ENCODE measurements at places on chromosomes 13 and 19.

GRCh38 chr19:30541575-30541974, 169.4 kb downstream of the ZNF536 start:
- no peak for DNase-seq

DNA sequence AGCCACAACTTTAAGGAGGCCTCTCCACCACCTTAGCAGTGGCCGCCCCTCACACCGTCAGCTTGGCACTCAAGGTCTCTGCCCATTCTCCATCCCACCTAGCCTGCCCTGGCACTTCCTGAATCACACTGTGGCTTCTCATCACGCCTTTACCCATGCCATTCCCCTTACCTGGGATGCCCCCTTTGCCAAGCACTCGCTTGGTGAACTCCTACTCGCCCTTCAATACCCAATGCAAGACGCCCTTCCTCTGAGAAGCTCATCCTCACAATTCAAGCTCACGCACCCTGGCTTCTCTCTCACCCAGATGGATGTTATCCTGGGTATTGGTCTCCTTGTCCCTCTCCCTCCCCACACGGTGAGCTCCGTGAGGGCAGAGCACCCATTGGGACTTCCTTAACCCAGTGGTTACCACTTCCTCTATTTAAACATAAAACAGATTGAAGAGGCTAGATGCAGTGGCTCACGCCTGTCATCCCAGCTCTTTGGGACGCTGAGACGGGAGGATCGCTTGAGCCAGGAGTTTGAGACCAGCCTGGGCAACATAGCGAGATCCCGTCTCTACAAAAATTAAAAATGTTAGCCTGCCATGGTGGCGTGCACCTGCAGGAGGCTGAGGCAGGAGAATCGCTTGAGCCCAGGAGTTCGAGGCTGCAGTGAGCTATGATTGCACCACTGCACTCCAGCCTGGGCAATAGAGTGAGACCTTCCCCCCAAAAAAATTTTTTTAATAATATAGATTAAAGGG, 12.6 kb upstream of the SHD start:
- DNase-seq: no peak

- no peak for DNase-seq
Observed at GRCh38 chr19:18503337-18503970, 18.4 kb downstream of the ELL start.

DNA sequence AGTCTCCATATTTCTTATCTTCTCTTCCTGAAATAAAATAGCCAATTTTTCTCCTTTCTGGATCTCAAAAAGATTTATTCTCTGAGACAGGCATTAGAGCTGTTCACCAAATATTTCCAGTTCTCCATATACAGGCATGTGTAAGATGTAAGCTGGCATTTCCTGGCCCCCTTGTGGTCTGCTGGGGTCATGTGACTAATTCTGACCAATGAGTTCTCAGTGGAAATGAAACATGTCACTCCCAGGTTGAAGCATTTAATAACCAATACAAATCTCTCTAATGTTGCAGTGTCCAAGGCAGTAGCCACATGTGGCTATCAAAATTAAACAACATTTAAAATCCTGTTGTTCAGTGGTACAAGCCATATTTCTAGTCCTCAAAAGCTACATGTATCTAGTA, 14.8 kb upstream of the CACNA1A start:
- DNase-seq: no peak

GRCh38 chr19:34274827-34275625, 20.7 kb downstream of the GARRE1 start:
- DNase-seq: no peak

- DNase-seq: no peak
Observed at GRCh38 chr19:6451583-6452222, 7.9 kb downstream of the SLC25A23 start.

DNA sequence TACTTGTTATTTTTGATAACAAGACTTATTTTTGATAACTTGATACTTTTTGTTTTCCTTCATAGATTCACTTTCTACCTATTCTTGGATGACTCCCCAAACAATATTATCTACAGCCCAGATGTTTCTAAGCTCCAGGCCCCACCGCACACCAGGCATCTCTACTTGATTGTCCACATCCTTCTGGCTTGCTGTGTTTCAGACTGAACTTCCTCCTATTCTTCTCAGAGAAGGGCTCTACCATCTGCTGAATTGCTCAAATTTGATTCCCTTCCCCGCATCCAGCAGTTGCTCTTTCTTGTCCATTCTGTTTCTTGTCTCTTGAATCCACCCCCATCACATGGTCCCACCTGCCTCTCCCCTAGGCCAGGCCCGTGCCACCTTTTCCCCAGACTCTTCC, 13.0 kb downstream of the NUDT15 start:
- DNase-seq: no peak

DNA sequence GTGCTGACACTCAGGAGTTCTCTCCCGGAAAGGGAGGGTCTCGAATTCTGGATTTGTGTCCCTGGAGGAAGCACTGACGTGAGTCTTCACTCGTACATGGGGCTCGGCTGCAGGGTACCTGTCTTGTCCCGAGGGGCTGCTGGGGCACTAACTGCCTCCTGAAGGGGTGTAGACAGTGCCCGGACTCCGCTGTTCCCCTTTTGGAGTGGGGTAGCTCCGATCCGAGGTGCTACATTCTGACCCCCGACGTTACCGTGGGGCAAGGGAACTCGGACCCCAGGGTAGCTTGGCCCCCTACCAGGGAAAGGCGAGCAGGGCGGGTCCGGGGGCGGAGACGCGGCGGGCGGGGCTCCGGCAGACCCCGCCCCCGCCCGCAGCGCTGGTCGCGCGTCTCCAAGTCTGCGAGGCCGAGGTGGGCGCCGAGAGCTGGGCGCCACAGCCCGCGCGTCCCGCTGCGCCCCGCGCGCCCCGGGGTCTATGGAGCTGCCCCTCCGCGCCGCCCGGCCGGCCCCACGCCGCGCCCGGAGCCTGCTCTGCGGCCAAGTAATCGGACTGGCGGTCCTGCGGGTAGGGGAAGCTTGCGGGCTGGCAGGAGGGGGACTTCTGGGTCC, at the start of gene NPAS1:
TSS of gene NPAS1 (plus strand) at position 407 of the 611 bp plus-strand sequence. CDS start 1,211 bp downstream, outside the sequence.
- no peak for DNase-seq

GRCh38 chr19:41261474-41262190, 2.5 kb upstream of the HNRNPUL1 start:
- no peak for DNase-seq

DNA sequence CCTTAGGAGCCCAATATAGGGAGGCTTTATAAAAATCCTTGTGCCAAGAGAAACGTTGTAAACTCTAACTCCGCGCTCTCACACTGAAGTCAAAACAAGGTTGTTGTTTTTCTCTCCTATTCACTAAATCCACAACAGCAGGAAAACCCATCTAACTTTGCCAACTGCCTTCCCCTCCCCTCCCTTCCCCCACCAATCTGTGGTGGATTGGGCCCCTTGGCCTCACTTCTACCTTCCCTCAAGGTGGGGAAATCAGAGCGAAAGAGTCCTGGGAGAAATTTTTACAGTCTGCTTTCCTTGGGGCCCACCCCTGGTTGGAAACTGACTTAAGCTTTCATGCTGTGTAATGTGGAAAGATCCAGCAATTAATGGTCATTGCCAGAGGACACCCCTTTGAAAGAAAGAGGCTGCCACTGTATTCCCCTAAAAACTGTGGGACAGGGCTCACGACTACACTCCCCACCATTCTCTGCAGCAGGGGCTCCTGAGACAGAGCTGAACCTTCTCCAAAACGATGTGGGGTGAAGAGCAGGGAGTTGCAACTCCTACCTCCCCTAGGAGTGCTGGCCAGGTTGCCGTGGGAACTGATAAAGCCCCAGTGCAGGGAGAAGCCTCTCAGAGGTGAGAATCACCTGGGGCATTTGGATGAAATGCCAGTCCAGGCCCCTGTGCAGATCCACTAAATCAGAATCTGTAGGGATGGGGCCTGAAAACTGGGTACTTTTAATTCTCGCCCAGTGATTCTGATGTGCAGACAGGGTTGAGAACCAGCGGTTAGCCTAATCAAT, 1.1 kb downstream of the DHRS12 start:
- DNase-seq: no peak

DNA sequence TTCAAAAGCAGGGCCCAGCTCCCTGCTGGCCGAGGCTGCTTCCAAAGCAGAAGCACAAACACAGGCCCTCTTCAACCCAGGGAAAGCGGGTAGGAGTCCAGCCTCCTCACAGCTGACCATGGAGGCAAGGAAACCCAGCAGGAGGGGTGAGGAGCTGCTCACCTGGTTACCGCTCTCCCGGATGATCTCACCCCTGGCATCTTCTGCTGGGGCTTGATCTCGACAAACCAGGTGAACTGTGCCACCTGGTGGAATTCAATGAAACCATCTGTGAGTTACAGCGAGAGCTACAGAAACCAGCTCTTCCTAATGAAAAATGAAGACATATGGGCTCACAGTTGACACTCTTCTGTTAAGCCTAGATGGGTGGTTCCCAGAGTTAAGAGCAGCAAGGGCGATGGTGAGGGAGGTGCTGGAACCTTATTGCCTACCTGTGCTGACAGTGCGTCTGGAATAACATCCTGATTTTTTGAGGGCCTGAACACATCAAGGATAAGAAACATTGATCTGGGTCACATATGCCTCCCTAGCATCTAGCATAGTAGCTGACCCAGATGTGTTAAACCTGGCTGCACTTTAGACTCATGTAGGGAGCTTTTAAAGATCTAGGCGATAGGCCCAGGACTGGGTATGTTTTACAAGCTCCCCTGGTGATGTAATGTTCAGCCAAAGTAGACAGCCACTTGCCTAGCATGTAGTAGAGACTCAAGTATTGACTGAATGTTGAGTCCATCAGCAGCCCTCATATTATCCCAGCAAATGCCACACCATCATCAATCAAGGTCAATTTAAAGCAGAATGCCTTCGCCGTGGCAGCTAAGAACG, 6.1 kb downstream of the DHRS12 start:
- peak; percentile 33 for DNase-seq

DNA sequence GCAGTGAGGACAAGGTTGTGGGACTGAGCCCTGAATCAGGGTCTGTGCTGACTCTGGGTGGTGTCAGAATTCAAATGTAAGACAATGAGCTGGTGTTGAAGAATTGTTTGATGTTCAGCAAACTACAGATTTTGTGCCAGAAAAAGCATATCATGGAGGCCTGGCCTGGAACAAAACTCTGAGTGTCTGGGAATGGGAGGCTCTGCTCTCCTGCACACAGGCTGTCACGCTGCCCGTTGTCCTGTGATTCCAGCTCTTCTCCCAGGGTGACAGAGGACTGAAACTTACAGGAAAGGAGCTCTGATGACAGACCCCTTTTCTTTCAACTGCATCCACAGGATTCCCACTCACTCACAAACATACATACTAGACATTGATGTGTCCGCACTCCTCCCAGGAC, 120.1 kb downstream of the ZNF486 start:
- DNase-seq: no peak

GRCh38 chr19:3783660-3784584, 2.3 kb downstream of the MATK start:
- no peak for DNase-seq

GRCh38 chr13:37138926-37139325, 33.5 kb upstream of the CSNK1A1L start:
- DNase-seq: no peak

DNA sequence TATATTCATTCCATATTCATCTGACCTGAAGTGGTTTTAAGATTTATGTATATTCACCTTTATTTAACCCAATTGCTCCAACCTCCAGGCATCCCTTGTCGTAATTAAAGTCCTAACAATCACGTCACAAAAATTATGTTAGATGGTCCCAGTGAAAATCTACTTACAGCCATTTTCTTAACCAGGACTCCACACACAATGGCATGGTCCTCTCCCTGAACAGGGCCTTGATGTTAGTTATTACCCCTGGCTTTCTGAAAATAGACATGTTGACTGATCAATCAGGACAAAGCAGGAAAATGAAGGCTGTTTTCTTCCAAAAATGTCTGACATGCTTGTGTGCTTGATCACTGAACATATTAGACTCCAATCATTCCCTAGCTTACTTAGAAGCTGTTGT, 542.7 kb upstream of the SLITRK5 start:
- no peak for DNase-seq

- no peak for DNase-seq
Observed at GRCh38 chr13:30045916-30046704, 195.7 kb upstream of the UBL3 start.

GRCh38 chr13:72541674-72542073, 185.8 kb downstream of the MZT1 start:
- no peak for DNase-seq

GRCh38 chr19:2064395-2064787, 13.3 kb upstream of the MKNK2 start:
- no peak for DNase-seq

GRCh38 chr19:30406220-30407067, 34.3 kb downstream of the ZNF536 start:
- no peak for DNase-seq

Measured in stimulated activated CD4-positive, alpha-beta T cell treated with anti-CD3 and anti-CD28 coated beads, TNF-alpha, amount 100 ng/mL, for 1 hour (primary cell).